ENCODE measurements at places on chromosomes 5 and 9.

GRCh38 chr9:109812331-109812730 is 32.3 kb downstream of the PALM2AKAP2 start:
- no peak for DNase-seq

DNA sequence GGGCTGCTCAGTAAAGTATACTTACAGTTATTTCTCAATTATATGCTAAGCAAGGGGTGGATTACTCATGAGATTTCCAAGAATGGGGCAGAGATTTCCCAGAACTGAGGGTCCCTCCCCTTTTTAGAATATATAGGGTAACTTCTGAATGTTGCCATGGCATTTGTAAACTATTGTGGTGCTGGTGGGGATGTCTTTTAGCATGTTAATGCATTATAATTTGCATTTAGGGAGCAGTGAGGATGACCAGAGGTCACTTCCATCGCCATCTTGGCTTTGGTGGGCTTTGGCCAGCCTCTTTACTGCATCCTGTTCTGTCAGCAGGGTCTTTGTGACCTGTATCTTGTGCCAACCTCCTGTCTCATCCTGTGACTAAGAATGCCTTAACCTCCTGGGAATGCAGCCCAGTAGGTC is 35.5 kb downstream of the TTC1 start:
- DNase-seq = no peak

DNA sequence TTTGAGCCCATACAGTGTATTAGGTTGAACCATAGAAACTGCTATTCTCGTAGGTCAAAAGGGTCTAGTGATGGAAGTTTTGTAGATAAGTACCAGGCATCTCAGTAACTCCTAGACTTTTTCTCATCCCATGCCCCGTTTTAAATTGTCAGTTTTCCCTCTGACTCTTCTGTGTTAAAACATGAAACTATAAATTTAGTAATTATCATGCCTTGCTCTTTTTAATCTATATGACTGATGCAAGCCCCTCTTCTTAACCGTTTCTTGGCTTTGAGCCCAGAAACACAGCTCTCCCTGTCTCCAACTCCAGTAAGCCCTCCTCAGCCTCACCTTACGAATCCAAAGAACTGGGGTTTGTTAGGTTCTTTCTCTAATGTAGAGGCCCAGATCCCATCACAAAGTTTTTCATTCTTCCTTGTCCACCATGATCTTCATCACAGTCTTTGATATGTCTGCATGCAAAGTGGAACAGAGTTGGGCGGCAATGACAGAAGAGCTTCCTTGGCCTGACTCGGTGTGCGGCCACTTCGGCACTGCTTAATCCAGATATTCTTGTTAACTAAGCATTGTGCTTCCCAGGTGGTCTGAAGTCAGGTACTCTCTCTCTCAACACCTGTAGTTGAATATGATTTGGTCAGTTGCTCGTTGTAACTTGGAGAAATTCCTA is 21.1 kb downstream of the RGMB start:
- DNase-seq = no peak

DNA sequence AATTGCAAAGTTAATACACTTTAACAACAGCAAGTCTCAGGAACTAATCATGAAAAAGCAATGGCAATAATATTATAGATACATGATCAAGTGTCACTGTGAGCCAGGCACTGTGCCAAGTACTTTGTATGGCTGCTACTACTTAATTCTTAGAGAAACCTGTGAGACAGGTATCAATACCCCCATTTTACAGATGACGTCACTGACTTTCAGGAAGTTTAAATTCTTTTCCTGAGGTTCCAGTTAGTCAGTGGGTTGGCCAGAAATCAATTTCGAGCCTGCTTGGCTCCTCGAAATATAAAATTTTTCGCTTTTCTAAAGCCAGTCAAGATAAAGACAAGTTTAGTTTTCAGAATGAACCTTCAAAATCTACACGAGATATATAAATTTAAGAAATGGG is 130.3 kb downstream of the SLC12A2 start:
- DNase-seq = no peak

DNA sequence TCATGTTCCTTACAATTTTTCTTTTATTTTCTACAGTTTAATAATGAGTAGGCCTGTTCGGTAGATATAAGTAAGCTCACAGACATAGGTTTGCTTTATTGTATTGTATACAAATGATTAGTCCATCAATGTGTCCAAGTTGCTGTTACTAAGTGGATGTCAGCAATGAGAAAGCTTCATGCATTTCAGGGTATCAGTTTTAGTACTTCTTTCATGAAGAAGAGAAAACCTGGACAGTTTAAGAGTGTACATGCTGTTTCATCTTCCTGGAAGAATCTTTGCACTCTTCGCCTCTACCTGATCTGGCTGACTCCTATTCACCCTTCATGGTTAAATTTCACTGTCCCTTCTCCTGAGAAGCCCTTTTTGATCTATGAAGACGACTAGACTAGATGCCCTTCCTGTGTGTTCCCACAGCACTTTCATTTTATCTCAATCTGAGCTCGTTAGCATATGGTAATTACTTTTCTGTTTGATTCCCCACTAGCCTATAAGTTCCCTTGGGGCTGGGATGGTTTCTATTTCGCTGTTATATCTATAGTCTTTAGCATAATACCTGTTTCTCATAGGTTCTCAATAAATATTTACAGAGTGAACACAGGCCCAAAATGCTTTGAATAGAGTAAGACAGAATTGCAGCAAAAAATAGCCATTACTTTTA is 70.7 kb downstream of the CETN3 start:
- DNase-seq = no peak

DNA sequence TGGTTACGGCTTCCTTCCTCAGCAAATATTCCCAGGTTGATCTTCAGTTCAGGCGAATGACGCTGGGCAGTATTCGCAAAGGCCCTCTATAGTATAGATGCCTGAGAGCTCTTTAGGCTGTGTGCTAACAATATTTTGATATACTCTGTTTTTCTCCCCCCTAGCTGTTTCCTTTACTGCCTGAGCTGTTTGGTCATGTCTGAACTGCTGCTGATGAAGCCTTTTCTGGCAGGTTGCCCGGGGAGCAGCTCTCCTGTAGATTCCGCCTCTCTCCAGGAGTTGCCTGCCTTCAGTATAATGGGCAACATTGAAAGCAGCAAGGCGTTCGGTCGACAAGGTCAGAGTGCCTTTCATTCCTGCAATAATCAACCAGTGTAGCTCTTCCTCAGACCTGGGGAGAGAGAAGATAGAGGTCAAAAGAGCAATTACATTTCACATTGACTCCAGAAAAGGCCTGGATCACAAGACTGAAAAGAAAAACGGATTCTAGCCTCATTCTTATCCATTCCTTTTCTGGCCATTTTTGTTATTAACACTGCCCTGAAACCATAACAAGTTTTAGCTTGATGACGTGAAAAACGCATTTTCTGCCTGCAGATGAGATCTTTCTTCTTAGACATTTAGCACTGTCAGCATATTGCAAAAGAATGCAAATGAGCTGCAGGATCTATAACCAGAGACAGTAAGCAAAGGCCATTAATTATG is 60.1 kb upstream of the ZNF608 start:
- no peak for DNase-seq

- no peak for DNase-seq
These were observed 125.5 kb upstream of the FAM174A start for GRCh38 chr5:100409660-100410151.

GRCh38 chr9:34624475-34625185 is 4.2 kb downstream of the ARID3C start:
- DNase-seq = no peak

DNA sequence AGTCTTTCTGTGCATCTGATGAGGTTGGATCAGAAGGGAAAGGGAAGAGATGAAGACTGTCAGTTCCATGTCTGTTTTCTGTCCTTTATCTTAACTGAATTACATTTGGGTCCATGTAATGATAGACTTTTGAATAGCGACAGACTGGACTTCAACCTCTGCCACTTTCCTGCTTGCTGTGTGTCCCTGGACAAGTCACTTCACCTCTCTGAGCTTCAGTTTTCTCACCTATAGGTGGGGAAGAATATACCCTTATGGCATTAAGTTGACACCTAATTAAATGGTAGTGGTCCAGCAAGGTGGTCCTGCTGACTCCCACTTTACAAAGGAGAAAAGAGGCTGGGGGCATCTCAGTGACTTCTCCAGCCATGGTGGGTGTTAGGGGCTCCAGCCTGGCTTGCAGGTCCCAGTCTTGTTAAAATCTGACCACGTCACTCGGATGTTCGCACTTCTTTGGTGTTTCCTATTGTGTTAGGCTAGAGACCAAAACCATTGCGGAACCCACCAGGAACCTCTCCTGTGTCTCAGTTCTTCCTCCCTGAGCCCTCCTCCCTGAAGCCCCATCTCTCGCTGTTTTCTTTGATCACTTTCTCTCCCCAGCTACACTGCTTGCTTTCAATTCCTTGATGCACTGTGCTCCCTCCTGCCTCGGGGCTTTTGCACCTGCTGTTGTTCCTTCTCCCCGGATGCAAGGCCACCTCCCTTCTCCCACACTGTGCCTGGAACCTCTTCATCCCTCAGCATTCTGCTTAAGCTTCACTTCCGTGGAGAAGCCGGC is 256.5 kb downstream of the NSG2 start:
- DNase-seq = no peak

DNA sequence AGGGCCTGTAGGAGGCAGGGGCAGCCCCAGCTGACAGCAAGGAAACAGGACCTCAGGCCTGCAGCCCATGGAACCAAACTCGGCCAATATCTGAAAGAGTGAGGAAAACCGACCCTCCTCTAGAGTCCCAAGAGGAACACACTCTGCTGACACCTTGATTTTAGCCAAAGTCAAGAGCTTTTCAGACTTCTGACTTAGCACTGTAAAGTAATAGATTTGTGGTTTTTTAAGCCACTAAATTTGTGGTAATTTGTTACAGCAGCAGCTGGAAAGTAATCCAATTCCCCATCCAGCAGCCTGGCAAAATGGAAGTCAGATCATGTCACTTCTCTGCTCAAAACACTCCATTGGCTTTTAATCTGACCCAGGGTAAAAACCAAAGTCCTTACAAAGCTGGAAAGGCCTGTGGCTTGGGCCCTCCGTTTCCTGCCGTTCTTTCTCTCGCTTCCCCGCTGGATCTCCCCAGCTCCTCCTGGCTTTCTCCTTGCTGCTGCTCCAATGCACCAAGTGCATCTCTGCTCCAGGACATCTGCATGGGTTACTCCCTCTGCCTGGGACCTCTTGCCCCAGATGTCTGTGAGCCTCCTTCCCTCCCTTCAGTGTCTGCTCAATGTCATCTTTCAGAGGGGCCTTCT is 79.0 kb downstream of the C5orf15 start:
- no peak for DNase-seq

GRCh38 chr9:97705354-97705950 is 8.3 kb upstream of the XPA start:
- no peak for DNase-seq

DNA sequence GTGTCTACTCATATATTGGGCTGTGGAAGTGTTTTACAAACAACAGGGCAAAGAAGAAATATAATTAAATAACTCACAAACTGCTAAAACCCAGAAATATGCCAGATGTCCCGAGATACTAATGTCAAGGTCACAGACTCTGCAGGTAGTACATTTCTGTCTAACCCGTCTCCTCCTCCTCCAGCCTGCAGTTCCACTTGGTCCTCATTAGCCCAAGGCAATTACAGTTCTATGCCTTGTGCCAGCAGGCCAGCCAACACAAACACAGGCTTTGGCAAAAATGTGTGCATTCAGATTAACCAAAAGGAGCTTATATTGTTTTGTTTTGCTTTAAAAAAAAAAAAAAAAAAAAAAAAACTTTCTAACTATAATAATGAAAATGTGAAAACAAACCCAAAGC is 148.8 kb downstream of the MYO10 start:
- no peak for DNase-seq

GRCh38 chr5:180718810-180719453 is 20.9 kb downstream of the OR2Y1 start:
- no peak for DNase-seq

DNA sequence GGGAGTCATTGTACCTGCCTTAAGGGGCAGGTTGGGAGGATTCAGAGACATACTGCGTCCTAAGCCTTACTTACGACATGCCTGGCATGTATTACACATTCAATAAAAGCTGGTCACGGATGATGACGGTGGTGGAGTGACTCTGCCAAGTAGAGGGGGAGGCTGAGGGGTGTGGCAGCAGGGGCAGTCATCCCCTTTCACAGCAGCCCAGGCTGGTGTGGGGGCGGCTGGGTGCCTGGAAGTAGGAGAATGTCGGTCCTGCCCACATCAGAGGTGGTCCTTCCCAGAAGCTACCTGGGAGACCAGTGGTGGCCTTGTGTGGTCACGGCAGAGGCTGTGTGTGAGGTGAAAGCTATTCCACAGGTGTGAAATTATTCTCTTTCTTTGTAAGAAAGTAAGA is 8.9 kb downstream of the ZBTB34 start:
- DNase-seq = no peak

DNA sequence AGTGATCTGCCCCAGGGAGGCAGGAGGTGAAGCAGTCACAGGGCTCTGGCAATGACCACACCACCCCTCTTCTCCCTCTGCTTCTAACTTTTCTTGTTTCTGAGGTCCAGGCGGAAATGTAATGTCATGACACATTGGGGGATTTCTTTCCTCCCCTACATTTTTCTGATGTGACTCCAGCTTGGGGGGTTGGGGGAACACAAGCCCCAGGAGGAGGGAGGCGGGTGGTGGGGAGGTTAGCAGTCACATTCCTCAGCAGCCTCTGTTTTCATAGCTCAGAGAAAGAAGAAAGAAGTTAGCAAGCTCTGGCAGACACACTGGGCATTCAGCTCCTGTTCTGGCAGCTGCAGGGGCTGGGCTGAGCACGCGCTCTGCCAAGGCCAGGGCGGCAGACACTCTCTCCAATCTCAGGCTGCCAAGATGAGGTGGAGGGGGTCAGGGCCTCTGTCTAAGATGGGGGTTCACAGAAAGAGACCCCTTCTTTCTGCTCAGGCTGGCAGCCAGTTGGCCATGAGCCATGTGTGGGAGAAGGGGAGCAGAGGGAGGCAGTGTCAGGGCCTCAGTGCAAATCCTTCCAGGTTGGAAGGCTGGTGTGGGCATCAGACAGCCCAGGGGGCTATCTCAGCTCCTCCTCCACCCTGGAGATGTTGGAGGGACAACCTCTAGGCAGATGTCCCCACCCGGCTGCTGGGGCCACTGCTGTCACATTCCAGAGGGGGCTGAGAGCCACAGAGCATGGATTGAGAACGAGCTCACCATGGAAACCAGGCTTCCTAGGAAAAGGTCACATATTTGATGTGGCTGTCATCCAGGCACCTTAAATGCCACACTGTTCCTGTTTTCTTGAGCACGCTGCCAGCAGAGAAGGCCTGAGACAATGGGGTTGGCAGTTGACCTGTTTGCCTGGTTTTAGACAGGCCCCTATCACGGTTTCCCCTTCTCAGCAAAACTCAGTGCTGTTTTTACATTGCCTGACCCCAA is 20.1 kb upstream of the PFDN1 start:
- no peak for DNase-seq

DNA sequence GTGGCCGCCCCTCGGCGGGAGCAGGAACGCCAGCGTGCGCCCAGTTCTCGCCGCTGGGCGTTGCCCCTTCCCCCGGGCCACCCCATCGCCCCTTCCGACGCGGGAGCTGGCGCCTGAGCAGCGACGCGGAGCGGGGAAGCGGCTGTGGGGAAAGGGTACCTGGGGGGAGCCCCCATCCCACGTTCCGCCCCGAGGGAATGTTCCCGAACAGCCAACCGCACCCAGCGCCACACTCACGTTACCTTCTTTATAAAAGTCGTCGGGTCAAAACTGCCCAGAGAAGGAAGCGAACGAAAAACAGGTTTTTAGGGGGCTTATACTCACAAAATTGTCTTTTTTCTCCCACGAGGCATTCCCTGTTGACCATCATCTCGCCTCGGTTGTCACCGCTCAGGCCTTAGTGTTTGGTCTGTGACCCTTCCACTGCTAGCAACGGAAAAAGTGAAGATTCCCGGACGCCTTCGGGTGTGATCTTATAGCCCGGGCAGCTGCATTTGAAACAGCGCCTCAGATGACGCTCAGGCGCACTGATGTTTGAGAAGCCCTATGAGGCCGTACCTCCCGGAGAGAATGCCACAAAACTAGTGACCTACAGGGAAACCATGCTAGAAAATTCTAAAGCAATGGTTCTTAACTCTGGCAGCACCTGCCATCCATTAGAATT is 475 bp upstream of the GOLM1 start:
- DNase-seq = peak; percentile 64
